Activated naive CD8-positive, alpha-beta T cell treated with anti-CD3 and anti-CD28 coated beads, Interleukin-2, amount 50 U/mL, for 24 hours (primary cell): ENCODE measurements at places on chromosomes 16 and 17.
A peak's percentile ranks its signal among the peaks of the same experiment; 100 is the strongest.

- H3K27ac ChIP-seq, result no peak overlapping the region
- H3K27me3 ChIP-seq, result peaks cover 3% of the 10 kb centered on the region
- H3K4me3 ChIP-seq, result no peak overlapping the region
- H3K4me1 ChIP-seq, result no peaks in the 10 kb centered on the region
Observed at GRCh38 chr16:58658796-58659211, 25.8 kb downstream of the SLC38A7 start.

GRCh38 chr16:81817789-81818567 is 38.9 kb downstream of the PLCG2 start:
- peak overlapping the region; percentile 24 for H3K4me3 ChIP-seq
- no peaks in the 10 kb centered on the region for H3K36me3 ChIP-seq
- peak overlapping the region; percentile 67 for H3K27ac ChIP-seq
- no peak for DNase-seq

- peaks cover 23% of the 10 kb centered on the region for H3K27me3 ChIP-seq
- DNase-seq, result no peak
- H3K36me3 ChIP-seq, result peaks cover 5% of the 10 kb centered on the region
- peaks cover 19% of the 10 kb centered on the region for H3K4me1 ChIP-seq
- peak overlapping the region; percentile 54 for H3K4me3 ChIP-seq
Observed at GRCh38 chr16:46882304-46882939, 1.7 kb upstream of the GPT2 start.

GRCh38 chr16:87382023-87382785 is 1.4 kb downstream of the FBXO31 start:
- no peak for DNase-seq
- peaks cover 17% of the 10 kb centered on the region for H3K36me3 ChIP-seq
- peaks cover 2% of the 10 kb centered on the region for H3K27me3 ChIP-seq
- H3K27ac ChIP-seq, result peak overlapping the region; percentile 65

DNA sequence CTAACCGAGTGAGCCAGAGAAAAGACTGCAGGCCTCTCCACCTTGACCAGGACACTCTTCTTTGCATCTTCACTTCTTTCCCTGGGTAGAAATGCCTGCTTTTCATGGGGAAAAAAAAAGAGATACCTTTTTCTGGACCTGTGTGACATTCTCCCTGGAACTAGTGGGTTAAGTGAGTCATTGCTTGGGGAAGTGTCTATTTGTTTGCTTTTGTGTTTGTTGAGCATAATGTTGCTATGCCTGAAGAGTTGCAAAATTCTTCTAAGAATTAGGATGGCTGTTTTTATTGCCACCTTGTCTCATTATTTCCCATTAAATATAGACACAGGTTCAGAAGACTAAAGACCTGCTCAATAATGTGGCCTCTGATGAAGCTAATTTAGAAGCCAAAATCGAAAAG is 18.8 kb downstream of the CLUAP1 start:
- DNase-seq, result no peak
- no peaks in the 10 kb centered on the region for H3K27me3 ChIP-seq
- H3K27ac ChIP-seq, result peak overlapping the region; percentile 20
- no peak overlapping the region for H3K4me3 ChIP-seq
- peaks cover 15% of the 10 kb centered on the region for H3K36me3 ChIP-seq

GRCh38 chr17:32878211-32878610 is 1.3 kb upstream of the MYO1D start:
- H3K27ac ChIP-seq, result no peak overlapping the region
- H3K4me3 ChIP-seq, result no peak overlapping the region
- DNase-seq, result no peak
- no peaks in the 10 kb centered on the region for H3K36me3 ChIP-seq
- peaks cover 8% of the 10 kb centered on the region for H3K27me3 ChIP-seq
- peaks cover 29% of the 10 kb centered on the region for H3K4me1 ChIP-seq

GRCh38 chr17:40696651-40697072 is 6.9 kb downstream of the KRT24 start:
- H3K4me3 ChIP-seq, result no peak overlapping the region
- H3K27me3 ChIP-seq, result peaks cover 36% of the 10 kb centered on the region
- no peak for DNase-seq
- no peaks in the 10 kb centered on the region for H3K36me3 ChIP-seq

DNA sequence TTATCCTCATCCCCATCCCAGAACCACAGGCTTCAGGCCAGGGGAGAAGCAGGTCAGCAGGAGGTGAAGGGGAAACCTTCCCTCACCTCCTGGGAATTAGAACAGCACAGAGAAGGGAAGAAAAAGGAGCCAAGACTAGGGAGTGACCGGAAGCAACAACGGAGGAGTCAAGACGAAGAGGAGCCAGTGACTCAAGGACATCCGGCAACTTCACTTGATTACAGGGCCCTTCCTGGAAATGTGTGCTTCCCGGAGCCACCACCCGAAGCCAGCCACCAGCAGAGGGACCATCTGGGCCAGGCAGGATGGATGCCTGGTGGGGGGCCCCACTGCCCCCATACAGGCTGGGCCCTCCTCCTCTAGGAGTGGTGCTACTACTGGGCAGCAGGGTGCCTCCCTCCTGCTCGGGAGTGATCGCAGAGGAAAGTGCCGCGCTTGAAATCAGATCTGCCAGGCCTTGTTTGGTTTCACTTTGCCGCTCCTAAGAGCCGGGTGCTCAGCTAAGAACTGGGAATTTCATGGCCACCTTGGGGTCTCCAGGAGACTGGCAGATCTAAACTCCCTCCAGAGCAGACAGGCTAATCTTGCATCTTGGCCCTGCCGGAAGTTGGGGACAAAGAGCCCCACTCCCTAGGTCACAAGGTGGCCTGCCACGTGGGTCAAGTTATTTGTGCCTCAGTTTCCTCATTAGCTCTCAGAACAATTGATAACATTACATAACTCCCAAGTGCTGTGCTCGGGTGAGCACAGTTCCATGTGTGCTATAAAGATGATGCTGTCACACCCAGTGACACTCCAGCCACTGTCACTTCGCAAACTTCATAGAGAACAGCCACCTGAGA is 6.6 kb downstream of the CDC42EP4 start:
- no peak overlapping the region for H3K27ac ChIP-seq
- DNase-seq, result no peak
- no peaks in the 10 kb centered on the region for H3K36me3 ChIP-seq
- peaks cover 9% of the 10 kb centered on the region for H3K27me3 ChIP-seq
- no peak overlapping the region for H3K4me3 ChIP-seq

DNA sequence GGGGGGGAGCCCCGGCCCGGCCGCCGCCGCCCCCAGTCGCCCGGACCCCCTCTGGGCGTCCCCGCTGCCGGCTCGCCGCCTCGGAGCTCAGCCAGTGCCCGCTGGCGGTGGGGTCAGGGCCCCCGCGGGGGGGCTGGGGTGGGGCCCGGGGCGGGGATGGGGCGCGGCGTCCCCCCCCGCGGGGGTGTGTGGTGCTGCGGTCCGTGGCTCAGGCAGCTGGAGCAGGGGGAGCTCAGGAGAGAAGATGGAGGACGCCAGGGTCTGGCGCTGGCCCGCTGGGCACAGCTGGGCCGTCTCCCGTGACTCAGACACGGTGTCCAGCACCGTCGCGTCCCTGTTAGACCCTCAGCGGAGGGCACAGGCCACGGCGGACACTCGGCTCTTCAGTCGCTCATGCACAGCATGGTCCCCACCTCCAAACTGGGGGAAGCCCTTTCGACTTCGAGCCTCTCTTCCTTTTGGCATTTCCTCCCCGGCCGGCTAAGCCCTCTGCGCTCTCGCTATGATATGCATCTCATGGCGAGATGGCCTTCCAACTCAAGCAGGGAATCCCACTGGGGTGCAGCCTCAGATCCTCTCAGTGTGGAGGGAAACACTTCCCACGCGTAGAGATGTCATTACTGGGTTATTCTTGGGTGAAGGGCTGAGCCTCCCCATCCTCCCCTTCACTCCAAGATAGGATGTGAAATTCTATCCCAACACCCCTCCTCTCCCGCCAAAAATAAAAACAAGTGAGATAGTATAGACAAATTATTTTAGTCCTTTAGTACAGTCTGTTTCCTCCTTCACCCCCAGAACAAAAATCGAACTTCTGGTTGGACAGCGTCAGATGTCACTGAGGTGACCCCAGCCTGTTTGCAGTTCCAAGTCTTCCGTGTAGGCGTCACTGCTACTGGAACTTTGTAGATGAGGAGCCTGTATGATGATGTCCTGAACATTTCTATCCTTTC is 522 bp upstream of the VEZF1 start:
- H3K4me1 ChIP-seq, result peaks cover 54% of the 10 kb centered on the region
- peak overlapping the region; percentile 88 for H3K4me3 ChIP-seq

GRCh38 chr16:2819179-2819938 is 2.3 kb downstream of the PRSS21 start:
- no peaks in the 10 kb centered on the region for H3K36me3 ChIP-seq
- H3K4me3 ChIP-seq, result no peak overlapping the region
- DNase-seq, result no peak
- H3K27me3 ChIP-seq, result no peaks in the 10 kb centered on the region
- H3K4me1 ChIP-seq, result no peaks in the 10 kb centered on the region

GRCh38 chr17:40615068-40615840 is 32.4 kb downstream of the SMARCE1 start:
- DNase-seq, result peak; percentile 48
- H3K36me3 ChIP-seq, result no peaks in the 10 kb centered on the region
- H3K4me1 ChIP-seq, result peaks cover 82% of the 10 kb centered on the region
- no peaks in the 10 kb centered on the region for H3K27me3 ChIP-seq

DNA sequence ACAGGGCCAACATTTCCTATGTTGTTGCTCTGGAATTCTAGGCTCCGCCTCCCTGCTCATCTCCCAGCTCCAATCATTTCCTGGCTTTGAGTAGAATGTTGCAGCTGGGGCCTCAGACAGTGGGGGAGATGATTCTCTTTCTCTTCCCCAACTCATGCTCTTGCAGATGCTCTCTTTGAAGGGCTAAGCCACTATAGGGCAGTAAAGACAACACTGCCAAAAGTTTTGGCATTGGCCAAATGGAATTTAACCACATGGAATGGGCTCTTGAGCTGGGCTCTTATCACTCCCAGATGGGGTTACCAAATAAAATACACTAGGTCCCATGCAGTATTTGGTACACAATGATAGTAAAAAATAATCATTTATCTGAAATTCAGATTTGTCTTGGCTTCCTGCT is 19.6 kb upstream of the EFCAB13 start:
- H3K27me3 ChIP-seq, result no peaks in the 10 kb centered on the region
- peaks cover 15% of the 10 kb centered on the region for H3K4me1 ChIP-seq
- no peak overlapping the region for H3K4me3 ChIP-seq
- no peak for DNase-seq

- no peak for DNase-seq
- H3K27me3 ChIP-seq, result no peaks in the 10 kb centered on the region
- H3K27ac ChIP-seq, result no peak overlapping the region
- H3K36me3 ChIP-seq, result peaks cover 32% of the 10 kb centered on the region
- H3K4me1 ChIP-seq, result peaks cover 26% of the 10 kb centered on the region
Observed at GRCh38 chr17:58999500-58999899, 107.2 kb downstream of the TRIM37 start.

- no peak for DNase-seq
- H3K27me3 ChIP-seq, result peaks cover 2% of the 10 kb centered on the region
- no peaks in the 10 kb centered on the region for H3K4me1 ChIP-seq
- no peak overlapping the region for H3K4me3 ChIP-seq
Observed at GRCh38 chr16:55044201-55044975, 113.7 kb downstream of the IRX5 start.

GRCh38 chr17:71937914-71938313 is 182.9 kb upstream of the SOX9 start:
- H3K4me1 ChIP-seq, result no peaks in the 10 kb centered on the region
- no peak overlapping the region for H3K27ac ChIP-seq
- H3K4me3 ChIP-seq, result no peak overlapping the region
- H3K36me3 ChIP-seq, result no peaks in the 10 kb centered on the region
- no peaks in the 10 kb centered on the region for H3K27me3 ChIP-seq

DNA sequence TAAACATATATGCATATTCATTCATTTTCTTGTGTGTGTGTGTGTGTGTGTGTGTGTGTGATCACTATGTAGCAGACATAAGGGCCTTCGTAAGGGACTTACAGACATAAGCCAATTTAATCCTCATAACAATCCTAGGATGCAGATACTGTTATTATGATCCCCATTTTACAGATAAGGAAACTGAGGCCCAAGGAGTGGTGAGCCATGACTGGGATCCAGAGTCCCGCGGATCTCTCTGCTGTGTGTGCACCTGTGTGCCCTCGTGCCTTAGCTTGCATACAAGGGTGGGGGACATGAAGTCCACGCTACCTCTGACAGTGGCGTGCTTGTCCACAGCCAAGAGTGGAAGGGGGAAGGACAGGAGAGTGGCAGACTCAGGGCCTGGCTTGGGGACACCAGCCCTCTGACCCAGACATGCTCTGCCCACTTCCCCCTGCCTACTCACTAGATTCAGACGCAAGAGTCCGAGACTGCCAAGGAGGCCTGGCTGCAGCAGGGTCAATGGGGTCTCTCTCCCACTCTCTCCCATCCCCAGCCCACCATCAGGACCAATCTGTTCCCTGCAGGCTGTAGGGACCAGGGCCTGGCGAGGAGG is 9.8 kb upstream of the SMTNL2 start:
- peaks cover 13% of the 10 kb centered on the region for H3K4me1 ChIP-seq
- no peak overlapping the region for H3K27ac ChIP-seq
- DNase-seq, result no peak
- H3K36me3 ChIP-seq, result no peaks in the 10 kb centered on the region
- H3K4me3 ChIP-seq, result no peak overlapping the region

DNA sequence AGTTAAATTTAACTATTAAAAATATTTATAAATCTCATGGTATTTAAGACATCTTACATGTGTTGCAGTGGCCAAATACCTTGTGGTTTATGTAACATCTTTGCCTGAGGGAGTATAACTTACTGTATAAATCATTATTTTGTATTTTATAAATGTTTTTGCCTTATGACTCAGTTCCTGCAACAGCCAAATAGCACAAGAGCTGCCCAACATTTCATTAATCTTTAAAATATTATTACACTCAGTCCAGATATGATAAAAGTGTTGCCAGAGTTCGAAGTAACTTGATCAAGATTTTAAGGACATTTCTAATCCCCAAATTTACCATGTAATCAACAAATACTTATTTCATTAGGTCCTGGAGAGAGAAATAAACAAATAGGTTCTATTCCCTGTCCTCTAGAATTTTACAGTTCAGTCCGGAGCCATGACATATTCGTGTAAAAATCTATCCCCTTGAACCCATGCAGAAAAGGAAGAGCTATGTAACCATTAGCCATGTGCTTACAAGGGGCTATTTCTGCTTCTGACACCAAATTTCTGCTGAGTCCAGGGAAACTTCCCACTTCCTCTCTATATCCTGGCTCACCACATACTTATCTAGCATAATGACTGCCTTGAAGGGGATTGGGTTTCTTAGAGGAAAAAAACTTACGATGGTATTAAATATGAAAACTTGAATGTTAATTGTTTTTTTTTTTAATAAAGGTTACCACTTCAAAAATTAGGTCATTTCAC is 44.0 kb downstream of the IRX6 start:
- H3K27me3 ChIP-seq, result peaks cover 50% of the 10 kb centered on the region
- H3K4me1 ChIP-seq, result no peaks in the 10 kb centered on the region
- no peak overlapping the region for H3K27ac ChIP-seq
- no peak overlapping the region for H3K4me3 ChIP-seq

- H3K4me3 ChIP-seq, result no peak overlapping the region
- no peaks in the 10 kb centered on the region for H3K36me3 ChIP-seq
- peaks cover 14% of the 10 kb centered on the region for H3K4me1 ChIP-seq
- peak overlapping the region; percentile 99 for H3K27ac ChIP-seq
- no peaks in the 10 kb centered on the region for H3K27me3 ChIP-seq
Observed at GRCh38 chr17:2335726-2336214, 487 bp downstream of the TSR1 start.

GRCh38 chr16:56047307-56048234 is 143.7 kb upstream of the GNAO1 start:
- no peak for DNase-seq
- H3K36me3 ChIP-seq, result no peaks in the 10 kb centered on the region
- no peak overlapping the region for H3K27ac ChIP-seq
- no peak overlapping the region for H3K4me3 ChIP-seq
- peaks cover 21% of the 10 kb centered on the region for H3K27me3 ChIP-seq

GRCh38 chr16:57613514-57613913 is 14.9 kb upstream of the ADGRG1 start:
- peaks cover 1% of the 10 kb centered on the region for H3K36me3 ChIP-seq
- no peak overlapping the region for H3K4me3 ChIP-seq
- DNase-seq, result no peak
- H3K27ac ChIP-seq, result peak overlapping the region; percentile 92
- H3K4me1 ChIP-seq, result peaks cover 68% of the 10 kb centered on the region
